HT1080 (cell line): ENCODE measurements at places on chromosomes 16 and 17. TPM values are rescaled to one million over a fixed set of nuclear protein-coding genes. Genes with fewer than 3 reads are reported as not detected.

DNA sequence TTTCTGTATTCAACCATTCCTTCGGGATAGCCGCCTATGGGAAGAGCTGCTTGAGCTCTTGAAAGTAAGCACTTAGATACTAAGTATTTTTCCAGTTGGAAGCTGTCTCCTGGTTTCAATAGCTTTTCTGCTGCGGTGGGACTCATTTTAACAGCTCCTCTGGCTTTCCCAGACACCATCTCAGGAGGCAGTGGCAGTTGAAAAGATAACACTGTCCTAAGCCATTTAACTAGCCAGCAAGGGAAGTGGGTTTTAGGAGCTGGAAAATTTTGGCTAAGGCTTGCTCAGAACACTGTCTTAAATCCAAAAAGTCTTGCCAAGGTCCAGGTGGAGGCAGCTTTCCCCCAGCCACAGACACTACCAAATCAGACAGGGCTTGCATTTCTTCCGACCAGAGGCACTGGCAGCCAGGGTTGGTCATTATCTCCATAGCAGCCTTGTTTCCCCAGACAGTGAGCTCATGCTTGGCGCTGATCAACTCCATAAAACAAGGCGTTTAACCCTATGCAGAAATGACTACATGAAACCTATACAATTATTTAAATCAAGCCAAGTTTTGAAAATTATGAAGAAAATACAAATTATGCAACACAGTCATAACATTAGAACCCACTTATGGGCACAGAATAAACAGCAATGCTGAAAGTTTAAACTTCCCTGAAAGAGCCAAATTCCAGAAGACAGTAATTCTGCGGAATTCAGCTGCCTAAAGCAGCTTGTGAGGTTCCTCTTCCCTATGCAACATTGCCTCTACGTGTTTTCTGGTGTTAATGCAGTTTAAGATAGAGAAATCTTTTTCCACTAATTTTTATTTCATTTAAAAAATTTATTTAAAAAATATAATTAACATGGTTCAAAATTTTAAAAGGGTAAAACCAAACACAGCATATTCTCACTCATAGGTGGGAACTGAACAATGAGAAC is 25.0 kb downstream of the GABARAPL2 start:
- no peak for DNase-seq

DNA sequence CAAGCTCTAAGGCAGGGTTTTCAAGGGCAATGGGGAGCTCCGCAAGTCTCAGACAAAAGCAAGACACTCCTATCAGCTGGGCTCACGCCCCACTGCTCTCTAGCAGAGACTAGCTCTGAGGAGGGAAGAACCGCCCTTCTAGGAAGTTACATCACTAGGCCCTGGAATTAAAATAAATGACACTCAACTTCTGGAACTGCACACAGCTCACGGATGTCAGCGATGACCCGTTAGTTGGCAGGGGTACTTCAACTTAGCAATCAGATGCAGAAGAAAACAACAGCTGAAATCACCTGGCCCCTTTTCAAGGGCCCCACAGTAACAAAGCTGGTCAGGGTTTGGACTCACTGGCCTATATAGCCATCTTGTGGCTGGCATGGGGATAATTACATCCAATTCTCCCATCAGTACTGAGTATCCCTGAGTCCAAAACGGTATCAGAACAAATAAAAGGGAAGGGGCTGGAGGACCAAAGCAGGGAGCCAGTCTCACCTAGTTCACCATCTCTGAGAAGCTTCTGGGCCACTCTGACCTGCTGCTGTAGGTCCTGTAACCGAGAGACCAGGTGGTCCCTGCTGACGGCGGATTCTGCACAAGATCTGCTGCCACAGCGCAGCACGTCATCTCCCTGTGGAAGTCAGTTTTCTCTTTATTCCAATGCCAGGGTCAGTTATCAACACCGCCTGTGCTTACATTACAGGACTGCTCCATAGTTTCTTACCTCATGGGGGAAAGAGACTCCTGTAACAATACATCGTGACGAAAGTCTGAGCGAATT is 22.2 kb downstream of the SERPINF1 start:
- DNase-seq: peak; percentile 67

Gene ANKS4B
- not detected in 2 replicates for total RNA-seq

- DNase-seq: no peak
These were observed 184.9 kb downstream of the SEC14L1 start for GRCh38 chr17:77325577-77326075.

Gene DNAI2
- not detected in 2 replicates for total RNA-seq
